ENCODE measurements at places on chromosomes 1 and 21.

- no peak for DNase-seq
Measured at GRCh38 chr1:98516306-98516705, 145.2 kb upstream of the SNX7 start.

- no peak for DNase-seq
Measured at GRCh38 chr1:115810609-115811008, 30.3 kb downstream of the NHLH2 start.

DNA sequence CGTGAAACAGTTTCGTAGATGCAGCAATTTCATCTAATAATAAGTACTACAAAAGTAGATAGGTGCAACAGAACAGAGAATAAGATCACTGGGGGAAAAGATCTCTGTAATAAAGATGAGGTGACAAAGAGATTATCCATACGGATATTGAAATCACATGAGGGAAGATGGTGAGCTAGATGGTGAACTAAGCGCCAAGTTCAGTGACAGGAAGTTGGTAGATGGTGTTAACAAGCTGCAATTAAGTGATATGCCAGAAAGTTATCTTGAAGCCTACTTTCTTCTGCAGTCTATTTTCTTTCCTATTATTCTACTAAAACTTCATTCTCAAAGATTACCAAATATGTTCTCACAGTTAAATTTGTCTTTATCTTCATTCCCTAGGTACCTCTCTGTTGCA, 7.1 kb downstream of the LRIF1 start:
- DNase-seq = no peak

GRCh38 chr1:116359060-116359830, 13.8 kb upstream of the ATP1A1 start:
- no peak for DNase-seq

- DNase-seq = no peak
Measured at GRCh38 chr1:225961659-225962439, 20.8 kb upstream of the LEFTY2 start.

DNA sequence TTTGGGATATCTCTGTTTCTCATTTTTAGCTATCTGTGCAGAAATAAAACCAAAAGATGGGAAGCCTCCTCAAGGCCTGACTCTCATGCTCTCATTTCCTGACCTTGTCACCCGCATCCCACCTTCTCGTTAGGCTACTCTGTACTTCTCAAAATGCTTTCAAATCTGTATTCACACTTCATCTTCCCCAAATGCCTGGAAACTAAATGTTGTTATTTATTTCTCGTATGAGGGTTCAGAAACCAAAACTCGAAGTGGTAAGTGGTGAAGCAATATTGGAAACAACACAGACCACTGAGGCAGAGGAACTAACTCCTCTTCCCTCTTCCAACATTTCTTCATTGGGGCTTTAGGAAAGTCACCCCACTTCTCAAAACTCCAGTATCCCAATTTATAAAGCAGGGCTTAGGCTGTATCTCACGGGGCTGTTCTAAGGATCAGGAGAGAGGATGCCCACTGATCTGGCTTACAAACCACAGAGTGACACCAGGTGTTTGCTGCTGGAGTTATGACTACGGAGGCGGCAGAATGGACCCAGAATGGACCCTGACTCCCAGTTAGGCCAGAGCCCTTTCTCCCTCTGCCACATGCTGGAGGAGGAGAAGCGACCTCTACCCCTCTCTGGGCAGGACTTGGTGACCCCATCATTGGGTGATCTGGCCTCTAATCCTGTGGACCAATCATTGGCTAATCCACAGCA, 3.5 kb downstream of the SLAMF7 start:
- no peak for DNase-seq

- DNase-seq = no peak
Measured at GRCh38 chr1:75992312-75992711, 60.1 kb upstream of the ASB17 start.

DNA sequence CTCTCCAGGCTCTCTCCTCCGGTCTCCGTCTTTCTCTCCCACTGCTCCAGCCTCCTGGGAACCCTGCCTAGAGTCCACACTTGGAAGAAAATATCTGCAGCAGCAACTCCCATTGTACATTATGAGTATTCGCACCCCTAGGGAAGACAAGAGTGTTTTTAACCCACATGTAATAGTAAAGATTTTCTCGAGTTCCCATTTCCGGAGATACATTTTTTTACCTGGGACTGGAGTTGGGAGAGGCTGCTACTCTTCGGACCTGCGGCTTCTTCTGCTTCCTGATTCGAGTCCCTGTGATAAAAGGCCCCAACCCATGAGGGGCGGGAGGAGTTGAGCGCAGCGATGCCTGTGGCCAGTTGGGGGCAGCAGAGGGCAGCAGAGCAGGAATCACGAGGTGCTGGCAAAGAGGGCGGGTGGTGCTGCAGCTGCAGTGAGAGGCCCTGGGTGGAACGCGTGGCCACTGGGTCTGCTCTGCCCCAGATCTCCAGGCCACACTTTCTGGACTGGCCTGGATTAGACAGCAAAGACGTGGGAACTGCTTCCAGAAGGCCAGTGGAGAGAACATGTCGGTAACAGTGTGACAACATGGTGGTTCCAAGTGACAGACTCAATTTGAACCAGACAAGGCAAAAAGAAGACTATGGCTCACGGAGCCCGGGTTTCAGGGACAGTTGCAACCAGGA, 221.0 kb upstream of the CSF3R start:
- peak; percentile 54 for DNase-seq

DNA sequence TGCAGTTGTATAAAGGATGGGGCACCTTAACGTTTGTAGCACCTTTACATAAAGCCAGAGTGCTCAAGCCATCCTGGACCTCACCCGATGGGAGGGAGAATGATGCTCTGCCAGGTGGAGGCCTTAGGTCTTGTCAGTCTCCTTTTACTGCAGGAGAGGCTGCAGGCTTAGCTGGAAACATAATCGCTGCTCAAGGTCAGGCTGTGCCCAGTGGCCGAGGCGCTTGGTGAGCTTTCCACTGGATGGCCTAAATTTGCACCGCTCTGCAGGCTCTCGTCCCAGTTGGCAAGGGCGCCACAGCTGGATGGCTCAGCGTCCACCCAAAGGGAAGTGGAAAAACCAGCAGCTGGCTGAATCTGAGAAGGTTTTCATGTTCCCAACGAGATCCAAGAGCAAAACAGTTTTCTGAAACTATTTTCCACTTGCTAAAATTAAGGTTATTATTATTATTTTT, 438.9 kb downstream of the CAMTA1 start:
- no peak for DNase-seq
